Sigmoid colon (tissue), 7 donors: ENCODE measurements at places on chromosomes 5 and 9. TPM values are rescaled to one million over a fixed set of nuclear protein-coding genes. Genes with fewer than 3 reads are reported as not detected.

- no peak for DNase-seq
Measured at GRCh38 chr5:56011835-56012234, 17.1 kb upstream of the IL6ST start.

DNA sequence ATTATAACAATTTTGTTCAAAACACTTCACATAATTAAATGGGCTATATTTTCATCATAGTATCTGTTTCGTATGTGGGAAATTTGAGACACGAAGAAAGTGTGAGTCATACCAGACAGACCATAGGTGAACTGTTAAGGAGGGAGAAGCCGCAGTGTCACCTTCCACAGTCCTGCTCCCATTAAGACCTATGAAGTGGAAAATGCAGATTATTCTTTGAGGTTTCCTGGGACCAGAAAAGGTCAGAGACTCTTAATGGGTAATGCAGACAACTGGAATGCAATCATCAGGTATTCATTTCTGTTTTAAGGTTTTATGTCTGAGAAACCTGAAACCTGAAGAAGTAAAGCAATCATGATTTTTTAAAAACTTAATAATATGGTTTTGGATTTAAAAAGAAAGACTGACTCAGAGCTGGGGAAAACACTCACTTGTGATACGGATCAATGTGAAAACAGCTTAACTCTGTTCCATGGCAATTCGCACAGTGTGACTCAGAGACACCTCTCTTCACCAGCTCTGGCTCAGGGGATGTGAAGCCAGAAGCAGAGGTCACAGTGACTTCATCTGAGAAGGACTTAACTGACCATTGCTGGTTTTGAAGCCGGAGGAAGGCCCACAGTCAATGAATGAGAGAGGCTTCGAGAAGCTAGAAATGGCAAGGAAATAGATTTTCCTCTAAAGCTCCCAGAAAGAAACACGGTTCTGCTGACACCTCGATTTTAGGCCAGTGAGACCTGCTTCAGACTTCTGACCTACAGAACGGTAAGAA lies 17.2 kb upstream of the GCNT1 start:
- no peak for DNase-seq

ANKRD31 gene
- under 0.01 TPM for total RNA-seq

SYK gene
- total RNA-seq = 16.4 TPM

DNA sequence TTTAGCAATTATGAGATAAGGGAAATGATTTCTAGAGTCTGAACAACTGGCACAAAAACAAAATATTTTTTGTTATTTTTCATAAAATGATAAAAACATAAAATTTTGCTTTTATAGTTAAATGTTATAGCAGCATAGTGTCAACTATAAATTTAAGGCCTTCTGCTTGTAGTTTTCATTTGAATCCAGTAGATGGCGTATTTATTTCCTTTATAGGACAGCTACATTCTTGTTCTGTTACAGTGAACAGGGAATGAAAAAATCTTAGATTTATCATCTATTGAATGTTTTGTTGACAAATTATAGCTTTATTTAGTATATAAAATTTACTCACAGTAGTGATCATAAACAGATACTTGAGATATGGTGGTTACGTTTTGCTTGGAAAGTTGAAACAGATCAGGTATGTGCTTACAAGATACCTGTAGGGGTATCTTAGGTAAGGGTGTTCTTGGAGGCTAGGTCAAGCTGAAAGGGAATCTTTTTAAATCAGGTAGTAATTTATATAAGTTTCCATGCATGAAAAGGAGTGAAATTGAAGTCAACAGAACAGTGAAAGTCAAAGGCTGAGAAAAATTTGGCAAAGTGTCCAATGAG lies 239.3 kb upstream of the GRIN3A start:
- DNase-seq = no peak

DNA sequence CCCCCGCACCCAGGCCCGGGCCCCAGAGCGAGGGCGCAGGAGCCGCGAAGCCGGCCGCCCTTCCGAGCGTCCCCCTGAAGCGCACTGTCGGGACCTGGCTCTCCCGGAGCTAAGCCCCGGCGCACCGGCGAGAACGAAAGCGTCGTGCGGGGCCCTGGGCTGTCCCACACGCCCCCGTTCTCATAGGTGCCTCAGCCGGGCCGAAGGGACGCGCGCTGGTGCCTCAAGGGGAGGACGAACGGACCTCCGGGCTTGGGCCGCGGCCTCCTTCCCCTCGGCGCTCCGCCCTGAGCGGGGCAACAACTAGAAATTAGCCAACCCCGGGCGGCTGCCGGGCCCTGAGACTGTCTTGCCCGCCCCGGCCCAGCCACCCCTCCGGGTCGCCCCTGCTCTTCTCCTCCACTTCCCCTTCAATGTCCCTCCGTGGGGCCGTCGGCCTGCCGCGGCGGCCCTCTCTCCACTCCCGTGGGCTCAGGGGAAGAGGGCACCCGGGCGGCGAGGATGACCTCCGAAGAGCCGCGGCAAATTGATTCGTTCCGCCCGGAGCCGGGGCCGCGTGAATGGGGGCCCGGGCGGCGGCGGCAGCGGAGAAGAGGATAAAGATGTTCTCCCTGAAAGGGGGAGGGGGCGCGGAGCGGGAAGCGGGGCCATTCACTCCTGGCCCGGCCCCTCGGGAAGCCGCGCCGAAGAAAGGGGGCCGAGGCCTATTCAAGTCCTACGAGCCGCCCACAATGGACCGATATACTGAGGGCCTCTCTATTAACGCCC lies 3.5 kb upstream of the PRDM12 start:
- no peak for DNase-seq

DNA sequence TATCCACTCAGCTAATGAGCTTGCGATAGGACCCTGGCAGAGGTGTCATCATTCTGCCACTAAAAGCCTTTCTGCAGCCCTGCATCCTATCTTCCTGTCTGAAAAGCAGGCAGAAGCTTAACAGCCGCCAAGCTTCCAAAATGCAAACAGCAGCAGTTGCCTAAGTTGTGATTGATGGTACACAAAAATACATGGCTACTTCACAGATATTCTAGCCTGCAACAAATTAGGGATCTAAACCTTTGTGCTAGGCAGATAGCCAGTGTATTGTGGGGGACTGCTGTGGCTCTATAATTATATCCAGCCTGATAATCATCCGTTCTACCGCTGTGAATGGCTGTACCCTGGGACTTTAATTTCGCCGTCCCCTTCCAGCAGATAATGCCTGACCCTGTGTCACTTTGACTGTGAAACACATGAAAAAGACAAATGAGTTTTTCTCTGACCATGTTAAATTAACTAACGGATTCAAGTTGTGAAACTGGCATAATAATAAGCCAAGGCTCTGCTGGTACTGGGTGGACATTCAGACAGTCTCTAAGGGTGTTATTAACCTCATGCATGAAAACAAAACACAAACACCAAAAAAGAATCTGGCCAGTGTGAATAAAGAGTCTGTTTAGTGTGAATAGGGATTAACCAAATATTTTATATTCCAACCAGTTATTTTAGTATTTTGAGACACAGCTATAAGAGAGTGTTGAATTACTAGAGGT lies 45.9 kb downstream of the SEMA6A start:
- DNase-seq = no peak

DNA sequence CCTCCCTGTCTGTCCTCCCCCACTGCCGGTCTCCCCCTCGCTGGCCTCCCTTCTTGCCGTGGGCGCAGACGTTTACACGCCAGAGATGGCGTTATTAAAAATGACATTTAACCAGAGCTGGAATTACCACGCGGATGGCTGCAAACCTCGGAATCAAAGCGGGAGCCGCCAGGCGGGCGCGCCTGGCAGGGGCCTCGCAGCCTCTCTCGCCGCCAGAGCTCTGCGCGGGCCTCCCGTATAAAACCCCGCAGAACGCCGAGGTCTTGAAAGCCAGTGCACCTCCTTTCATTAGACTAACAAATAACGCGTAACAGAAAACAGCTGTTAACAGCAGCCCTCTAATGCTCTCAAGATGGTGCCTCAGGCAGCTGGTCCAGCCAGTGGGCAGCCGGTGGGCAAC lies 10.2 kb downstream of the PRRX2 start:
- DNase-seq = no peak

VLDLR gene
- total RNA-seq = 10.2 TPM

ADGRD2 gene
- total RNA-seq = not detected

DNA sequence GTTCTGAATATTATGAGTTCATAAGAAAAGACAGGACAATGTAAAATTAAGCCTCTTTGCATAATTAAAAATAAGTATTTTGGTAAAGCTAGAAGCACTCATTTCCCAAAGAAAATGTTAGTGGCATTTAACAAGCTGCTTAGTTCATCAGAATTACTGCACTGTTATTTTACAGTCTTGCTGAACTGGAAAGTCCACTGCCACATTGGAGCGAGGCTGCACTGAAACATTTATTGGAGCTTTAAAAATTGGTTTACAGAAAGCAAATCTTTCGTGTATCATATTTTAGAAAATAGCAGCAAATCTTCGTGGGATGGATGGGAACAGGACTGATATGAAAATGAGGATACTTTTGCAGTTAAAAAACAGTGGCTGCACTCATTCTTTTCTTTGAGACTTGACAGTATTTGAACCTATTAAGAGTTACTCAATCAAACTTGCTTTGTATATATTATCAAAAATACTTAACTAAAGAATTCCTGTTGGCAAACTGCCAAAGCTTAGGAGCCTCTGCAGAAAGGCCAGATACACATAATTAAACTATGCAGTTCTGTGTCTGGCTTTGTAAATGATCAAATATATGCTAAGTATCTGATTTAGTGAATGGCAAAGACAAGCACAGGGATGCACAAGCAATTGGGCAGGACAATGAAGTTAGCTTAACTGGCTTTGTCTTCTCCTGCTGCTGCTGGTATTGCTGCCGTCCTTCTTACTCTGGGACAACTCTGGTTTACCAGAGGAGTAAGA lies 16.5 kb upstream of the FBXL7 start:
- DNase-seq = no peak

GARNL3 gene
- total RNA-seq = 28.0 TPM

PCDHA13 gene
- total RNA-seq = 1.4 TPM

DNA sequence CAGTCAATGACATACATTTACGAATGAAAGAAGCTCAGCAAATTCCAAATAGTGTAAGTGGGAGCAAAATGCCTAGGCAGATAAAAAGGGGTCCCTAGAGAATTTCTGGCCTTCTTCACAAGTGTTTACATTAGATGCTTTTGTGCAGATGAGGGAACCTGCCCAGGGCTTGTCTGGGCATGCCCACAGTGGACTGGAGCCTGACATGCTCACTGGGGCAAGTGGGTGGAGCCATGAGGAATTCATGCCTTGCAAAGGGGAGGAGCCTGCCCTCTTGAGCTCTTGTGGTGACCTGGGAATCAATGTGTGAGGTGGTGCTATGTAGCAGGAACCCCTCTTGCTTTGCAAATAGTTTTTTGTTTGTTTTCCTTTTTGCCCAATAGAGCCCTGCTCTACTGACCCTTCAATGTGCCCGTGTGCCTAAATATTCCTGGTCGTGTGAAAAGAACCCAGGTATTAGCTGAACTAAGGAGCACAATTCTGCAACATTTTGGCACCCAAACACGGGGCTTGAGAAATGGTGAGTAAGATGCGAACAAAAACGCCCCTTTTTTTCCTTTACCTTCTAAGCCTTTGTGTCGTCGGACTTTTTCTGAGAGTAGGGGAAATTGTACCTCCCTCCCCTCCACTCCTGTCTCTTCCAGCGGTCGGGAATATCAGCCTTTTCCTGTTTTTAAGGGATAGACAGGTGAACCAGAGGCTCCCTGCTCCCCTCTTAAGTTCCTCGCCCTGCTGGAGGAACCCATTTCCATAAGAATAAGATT lies 433.8 kb upstream of the CDH9 start:
- no peak for DNase-seq

LRRC26 gene
- total RNA-seq = 0.68 TPM

TESK1 gene
- 47.4 TPM for total RNA-seq

DNA sequence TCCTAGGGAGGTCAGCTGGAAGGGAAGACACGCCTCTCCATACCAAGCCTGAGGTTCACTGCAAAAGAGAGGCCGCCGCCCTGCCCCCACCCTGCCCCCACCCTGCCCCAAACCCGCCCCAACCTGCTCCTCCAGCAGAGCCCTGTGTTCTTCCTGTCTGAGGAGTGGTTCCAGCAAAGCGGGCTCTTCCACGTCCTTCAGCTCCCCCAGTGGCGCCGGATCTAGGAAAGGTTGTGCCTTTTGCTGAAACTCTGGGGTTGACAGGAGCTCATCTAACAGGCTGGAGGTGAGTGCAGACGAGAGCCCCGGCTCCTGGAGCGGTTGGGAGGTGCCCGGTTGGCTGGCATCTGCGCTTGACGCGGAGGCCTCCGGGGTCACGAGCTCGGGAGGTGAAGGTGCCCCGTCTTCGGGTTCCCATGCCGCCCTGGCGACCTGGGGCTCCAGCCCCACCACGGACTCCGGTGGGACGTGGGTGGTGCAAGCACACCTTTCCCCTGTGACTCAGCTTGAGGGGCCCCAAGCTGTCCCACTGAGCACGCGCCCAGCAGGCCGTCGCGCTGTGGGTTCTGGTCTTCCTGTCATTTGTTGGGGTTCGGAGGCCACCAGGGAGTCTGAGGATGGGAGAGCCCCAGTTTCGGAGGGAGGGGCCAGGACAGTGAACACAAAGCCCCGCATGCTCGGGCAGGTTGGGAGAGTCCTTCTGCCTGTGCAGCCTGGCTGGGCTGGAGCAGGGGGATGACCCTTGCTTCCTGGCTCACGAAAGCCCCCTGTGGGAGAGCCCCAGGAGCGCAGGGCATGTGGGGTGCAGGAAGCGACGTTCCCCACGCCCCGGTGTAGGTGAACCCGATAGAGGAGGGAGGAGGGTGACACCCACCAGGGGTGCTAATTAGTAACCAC lies 1467.1 kb downstream of the FOXD4L5 start:
- DNase-seq = peak; percentile 82

- DNase-seq = no peak
Measured at GRCh38 chr5:173455599-173455957, 127.4 kb upstream of the STC2 start.

- no peak for DNase-seq
Measured at GRCh38 chr9:74795081-74795480, 92.6 kb downstream of the TRPM6 start.

GRCh38 chr9:35464141-35465025 lies 25.5 kb upstream of the RUSC2 start:
- DNase-seq = no peak

DNA sequence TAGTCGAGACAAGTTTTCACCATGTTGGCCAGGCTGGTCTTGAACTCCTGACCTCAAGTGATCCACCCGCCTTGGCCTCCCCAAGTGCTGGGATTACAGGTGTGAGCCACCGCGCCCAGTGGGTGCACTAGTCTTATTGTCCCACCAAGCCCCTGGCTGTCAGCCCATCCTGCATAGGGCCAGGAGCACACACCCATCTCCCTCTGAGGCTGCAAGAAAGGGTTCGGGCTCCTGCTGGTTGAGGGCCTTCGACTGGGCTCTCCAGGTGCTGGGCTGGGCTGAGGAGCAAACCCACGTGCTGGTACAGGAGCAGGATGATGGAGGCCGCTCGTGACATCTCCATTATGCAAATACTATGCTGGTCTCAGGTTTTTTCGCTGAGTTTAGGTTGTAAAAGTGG lies 25.1 kb upstream of the RNF130 start:
- DNase-seq = no peak

GRCh38 chr5:79284846-79285245 lies 48.9 kb downstream of the JMY start:
- no peak for DNase-seq

DNA sequence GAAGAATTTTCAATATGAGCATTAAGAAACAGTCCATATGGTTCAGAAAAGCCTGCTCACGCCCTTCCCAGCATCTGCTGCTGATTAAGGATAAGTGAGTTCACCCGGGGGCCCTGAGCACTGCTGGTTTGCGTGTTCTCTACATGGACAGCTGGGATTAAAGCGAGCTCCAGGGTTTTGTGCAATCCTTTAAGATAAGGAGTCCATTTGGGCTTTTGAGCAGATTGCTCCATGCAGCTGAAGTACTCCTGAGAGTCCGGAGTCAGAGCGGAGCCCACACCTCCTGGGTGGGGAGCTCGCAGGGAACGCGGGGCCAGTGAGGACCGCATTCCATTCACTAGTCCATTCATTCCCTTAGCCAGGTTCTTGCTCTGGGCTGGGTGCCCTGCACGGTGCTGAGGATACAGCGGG lies 149.3 kb upstream of the COL5A1 start:
- peak; percentile 84 for DNase-seq
